GM12891 (cell line): ENCODE measurements at places on chromosomes 4 and X.

DNA sequence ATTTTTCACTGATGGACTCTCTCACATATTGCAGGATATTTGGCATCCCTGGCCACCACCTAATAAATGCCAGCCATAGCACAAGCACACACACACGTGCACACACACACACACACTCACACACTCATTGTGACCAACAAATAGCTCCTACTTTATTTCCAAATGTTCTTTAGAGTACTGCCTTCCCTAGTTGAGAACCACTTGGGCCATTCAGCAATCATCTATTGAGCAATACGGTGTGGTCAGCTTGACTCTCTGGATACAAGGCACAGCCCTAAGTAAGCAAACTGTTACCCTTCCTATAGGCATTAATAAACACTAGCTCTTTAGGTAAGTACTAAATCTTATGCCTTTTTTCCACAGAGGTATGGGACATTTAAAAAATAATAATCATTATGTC is 21.1 kb downstream of the CORIN start:
- no peak for DNase-seq

DNA sequence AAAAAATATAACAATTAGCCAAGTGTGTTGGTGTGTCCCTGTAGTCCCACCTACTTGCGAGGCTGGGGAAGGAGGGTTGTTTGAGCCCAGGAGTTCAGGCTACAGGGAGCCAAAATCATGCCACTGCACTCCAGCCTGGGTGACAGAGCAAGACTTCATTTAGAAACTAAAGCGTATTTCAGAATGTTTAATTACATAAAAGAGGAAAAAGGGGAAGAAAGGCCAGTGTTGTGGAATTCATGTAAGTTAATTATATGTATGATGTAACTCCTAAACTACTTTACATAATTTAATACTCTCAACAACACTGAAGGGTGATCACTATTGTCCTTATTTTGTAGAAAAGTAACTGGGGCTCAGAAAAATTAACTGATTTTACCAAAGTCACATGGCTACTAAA is 67.2 kb upstream of the HOPX start:
- DNase-seq: no peak

GRCh38 chrX:9846631-9847030 is 60.4 kb downstream of the SHROOM2 start:
- no peak for DNase-seq

DNA sequence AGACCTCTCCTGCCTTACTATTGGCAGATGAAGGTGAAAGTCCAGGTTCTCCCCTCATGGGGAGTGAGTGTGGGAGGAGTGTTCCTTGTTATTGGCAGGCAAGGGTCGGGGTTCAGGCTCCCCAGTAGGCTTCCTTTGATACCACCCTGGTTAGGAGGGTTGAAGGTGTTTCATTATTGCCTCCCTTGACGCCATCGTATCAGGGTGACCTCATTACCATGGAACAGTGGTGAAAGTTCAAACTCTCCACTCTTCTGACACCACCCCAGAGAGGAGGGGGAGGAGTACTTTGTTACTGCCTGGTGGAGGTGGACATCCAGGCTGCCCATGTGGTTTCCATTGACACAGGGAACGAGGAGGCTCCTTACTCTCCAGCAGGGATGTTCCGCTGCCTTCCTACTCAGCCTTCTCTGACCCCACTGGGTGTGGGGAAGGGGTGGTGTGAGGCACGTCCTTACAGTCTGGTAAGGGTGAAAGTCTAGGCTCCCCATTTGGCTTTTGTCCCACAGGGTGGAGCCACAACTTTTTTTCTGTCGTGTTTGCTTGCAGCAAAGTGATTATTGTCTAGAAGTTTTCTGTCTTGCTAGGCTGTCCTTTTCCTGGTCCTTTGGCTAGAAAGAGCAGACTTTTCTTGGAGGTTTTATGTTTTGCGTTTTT is 37.2 kb upstream of the USP9X start:
- no peak for DNase-seq

- DNase-seq: no peak
These were observed 38.6 kb downstream of the PTCHD1 start for GRCh38 chrX:23373129-23373804.

DNA sequence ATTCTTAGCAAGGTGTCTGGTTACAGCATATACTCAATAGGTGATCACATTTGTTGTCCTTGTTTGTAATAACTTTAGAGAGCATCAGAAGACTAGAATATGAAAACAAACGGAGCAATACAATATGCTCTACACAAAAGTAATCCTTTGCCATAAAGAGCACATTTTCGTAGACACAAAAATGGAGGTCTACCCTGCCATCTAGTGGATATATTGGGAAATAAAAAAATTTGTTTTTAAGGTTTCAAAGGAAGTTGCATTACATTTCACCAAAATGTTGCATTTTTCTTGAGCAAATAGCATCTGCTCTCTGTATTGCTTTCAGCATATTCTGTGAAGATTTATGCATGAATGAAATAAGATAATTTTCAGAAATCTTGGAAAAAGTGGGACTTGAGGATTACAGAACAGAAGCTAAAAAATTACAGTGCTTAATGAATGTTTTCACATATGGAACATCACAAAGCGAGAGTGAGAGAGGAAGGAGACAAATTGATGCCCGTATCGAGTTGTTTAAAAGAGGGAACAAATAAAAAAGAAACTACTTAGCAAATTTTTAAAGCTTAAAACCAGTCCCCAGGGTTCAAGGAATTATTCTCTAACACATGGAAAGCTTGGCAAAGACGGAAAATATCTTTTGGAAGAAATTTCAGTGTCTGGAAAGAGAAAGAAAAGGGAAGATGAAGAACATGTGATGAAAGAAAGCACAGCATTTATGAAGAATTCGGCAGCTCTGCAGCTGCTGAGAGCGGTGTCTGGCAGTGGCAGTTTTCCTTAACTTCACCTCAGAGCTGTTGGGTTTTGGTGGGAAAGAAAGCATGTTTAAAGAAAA is 390.1 kb downstream of the ANKRD50 start:
- DNase-seq: no peak

- no peak for DNase-seq
These were observed 844.7 kb downstream of the PCDH18 start for GRCh38 chr4:136687596-136687995.

DNA sequence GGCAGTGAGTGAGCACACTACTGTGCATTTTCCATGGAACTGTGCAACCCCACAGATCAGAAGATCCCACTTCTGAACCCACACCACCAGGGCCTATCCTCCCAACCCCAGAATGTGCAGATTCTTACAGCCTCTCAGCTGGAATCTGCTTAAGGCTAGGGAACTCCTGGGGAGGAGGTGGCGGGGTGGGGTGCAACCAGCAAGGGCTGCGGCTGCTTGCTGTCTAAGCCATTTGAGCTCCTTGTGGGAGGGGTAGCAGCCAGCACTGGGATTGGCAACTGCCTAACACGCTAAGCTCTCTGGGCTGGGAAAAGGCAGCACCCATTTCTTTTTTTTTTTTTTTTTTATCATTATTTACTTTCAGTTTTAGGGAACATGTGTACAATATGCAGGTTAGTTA is 353.3 kb downstream of the RAB28 start:
- DNase-seq: no peak

DNA sequence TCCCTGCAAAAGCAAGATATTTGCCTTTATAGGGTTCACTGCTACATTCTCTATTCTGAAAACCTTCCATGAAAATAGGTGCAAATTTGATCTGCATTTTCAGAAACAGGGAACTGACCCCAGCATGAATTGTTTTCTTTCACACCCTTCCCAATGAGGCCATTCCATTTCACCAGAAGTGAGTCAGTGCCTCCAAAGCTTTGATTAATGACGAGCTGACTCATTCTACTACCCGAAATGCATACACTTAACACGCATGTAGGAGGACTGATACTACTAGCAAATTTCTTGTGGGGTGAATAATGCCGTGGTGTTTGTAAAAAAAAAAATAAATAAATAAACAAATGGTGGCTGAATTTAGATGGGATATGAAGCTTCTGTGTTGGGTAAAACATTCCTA is 146.9 kb upstream of the FGF13 start:
- no peak for DNase-seq

GRCh38 chrX:150199803-150200202 is 163.3 kb upstream of the MAMLD1 start:
- no peak for DNase-seq

- no peak for DNase-seq
These were observed 46.7 kb downstream of the FSTL5 start for GRCh38 chr4:162117051-162117450.

DNA sequence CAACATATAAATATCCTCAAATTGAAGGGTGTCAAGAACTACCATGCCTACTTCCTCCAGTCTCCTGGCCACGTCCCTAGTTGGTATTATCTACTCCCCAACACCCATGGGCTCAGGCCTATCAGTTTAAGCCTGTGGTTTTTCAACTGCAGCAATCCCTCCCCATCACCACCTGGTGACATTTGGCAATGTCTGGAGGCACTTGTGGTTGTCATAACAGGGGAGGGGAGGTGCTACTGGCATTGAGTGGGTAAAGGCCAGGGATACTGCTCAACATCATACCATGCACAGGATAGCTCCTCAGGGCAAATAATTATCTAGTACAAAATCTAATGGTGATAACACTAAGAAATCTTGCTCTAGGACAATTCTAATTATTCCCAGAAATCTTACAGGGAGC is 95.3 kb downstream of the COMMD8 start:
- no peak for DNase-seq

DNA sequence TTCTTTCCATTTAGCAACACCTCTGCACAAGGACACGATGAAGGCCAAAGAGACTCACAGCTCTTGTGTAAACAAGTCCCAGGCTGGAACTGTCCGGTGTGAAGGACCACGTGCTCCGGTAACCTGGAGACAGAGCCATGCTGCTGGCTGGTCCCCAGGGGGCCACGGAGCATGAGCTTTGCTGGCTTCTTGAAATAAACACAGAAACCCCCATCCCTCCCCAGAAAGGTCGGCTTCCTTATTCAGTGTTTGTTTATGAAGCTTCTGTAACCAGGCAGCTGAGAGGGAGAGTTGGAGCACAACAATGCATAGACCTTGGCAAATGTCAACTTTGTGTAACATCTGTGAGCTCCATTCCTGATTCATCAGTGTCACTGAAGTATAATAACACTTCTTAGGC is 109.4 kb downstream of the GPR143 start:
- no peak for DNase-seq

DNA sequence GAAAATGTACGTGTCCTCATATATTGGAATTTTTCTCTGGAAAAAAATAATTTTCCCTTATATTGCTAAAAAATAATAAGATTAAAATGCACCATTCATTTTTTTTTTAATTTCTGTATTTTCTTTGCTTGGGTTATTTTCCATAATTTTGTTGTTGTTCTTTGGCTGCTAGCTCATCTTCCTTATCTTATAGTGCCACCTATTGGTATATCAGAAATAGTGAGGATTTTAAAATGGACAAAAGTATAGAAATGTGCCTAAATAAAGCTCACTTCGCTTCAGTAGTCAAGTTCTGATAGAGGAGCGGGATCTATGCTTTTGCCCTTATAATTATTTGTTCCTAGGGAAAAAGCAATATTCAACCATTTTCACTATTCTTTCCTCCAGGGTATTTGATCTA is 134.8 kb downstream of the NAP1L3 start:
- no peak for DNase-seq

DNA sequence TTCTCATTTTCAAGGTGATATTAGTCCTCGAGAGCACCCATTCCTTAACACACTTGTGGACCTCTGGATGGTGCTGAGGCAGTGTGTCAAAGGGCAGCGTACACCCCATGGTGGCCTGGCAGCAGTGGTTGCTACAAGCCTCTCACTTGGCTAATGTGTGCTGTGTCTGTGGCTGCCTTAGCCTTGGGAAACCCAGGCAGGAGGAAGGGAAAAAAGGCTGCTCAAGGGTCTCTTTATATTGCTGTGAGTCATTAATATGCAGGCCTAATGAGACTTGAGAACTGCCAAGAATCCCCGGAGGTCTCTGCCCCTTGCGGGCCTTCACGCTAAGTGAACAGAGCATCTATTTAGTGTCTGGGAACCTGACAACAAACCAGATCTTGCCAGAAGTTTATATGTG is 7.0 kb downstream of the PCDH10 start:
- DNase-seq: no peak

GRCh38 chrX:42771506-42772335 is 6.2 kb downstream of the PPP1R2C start:
- no peak for DNase-seq

DNA sequence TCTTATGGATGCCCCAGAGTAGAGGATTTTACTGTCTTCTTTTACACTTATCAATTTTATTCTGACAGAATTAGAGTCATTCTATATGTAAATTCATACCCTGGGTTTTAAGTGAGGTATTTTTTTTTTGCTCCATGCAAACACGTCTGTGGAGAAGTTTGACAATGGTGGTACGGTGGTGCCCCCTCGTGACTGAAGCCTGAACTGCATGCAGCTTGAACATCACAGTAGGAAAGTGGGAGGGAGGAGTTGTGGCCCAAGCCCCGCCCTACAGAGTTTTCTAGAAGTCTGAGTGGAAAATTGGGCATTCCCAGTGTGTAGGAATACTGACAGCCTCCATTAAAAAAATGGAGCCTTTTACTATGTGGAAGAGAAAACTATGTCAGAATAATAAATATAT is 73.3 kb upstream of the RAB40AL start:
- DNase-seq: peak; percentile 14
